ENCODE measurements at places on chromosomes 6 and 20. TPM values are rescaled to one million over a fixed set of nuclear protein-coding genes. Genes with fewer than 3 reads are reported as not detected.

- no peak for DNase-seq
Observed at GRCh38 chr6:69594405-69594804, 202.4 kb downstream of the LMBRD1 start.

DNA sequence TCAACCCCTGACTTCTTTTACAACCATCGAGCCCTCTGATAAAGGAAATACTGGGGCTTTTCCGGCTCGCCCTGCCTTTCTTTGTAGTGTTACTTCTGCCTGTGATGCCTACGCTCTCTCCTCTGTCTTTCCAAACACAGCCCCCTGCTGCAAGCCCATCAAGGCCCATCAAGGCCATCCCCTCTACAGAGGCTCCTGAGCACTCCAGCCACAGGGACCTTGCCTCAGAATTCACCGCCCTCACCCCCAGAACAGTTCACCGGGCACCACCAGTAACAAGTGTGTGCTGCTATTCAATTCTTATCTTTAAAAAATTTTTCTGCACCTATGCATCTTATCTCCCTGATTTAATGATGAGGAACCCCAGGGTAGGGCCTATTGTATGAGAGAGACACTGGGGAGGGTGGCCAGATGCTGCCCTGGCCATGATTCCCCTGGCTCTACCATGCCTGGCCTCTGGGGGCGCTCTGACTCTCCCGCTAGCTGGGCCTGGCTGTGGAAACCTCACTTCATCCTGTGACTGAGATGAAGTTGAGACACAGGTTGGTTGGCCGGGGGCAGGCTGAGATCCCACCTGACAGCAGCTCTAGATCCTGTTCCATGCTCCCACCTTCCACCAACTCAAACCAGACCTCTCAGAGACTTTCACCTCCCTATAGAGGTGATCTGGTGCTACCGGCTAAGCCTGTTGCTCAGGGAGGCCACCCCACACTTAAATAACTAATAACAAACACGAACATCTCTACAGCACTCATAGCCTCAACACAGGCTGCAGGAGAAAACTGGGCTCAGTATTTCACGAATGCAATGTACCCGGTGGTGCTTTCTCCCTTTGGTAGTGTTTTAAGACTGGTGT lies 19.2 kb upstream of the GLP1R start:
- peak; percentile 57 for DNase-seq

DNA sequence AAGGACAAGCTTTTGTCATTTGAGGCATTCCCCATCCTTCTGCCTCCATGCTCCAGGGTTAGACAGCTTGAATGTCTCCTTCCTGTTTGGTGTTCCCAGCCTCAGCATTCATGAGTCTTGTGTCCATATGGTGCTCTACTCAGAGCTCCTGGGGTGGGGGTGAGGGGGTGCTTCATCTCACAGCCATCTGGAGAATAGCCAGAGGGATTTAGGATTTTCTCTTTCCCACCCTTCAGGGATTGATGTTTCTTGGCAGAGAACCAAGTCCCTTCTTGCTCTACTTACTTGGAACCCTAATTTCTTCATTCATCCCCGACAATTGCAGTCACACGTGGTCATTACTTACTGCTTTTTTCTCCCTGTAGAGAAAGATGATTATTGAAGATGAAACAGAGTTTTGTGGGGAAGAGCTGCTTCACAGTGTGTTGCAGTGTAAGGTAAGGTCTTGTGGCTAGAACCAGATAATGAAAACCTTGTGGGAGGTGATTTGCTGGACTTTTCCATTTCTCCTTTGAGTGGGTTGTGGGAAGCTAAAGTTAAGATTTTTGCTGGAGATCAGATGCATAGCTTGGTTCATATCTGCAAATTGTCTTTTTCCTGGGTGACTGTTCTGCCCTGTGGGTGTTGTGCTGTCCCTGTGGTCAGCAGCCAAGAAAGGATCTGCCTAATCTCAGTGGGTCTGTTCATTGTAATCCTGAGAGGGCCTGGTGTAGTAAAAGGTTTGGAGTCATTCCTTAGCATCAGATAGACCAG lies 18.6 kb downstream of the CMTR1 start:
- DNase-seq = no peak

DNA sequence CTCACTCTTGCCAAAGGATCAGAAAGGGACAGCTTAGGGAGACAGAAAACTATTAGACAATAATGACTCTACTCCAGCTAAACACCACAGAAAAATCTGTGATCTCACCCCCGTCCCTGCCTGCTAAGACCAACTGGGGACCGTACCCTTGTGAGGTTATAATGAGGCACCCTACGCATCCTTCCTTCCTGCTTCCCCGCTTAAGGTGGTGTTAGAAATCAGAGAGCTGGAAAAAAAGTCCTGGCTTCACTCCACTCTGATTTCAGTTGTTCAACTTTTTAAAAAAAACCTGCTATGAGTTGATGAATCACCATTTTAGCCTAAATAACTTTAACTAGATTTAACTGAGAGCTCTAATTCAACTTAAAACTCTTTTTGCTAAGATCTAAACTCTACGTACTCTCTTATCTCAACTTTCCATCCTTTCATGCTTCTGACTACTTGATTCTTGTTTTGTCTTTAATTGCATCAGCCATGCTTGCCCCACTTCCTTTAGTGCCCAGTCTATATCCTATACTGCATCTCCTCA lies 35.8 kb upstream of the TMEM14A start:
- DNase-seq = no peak

DNA sequence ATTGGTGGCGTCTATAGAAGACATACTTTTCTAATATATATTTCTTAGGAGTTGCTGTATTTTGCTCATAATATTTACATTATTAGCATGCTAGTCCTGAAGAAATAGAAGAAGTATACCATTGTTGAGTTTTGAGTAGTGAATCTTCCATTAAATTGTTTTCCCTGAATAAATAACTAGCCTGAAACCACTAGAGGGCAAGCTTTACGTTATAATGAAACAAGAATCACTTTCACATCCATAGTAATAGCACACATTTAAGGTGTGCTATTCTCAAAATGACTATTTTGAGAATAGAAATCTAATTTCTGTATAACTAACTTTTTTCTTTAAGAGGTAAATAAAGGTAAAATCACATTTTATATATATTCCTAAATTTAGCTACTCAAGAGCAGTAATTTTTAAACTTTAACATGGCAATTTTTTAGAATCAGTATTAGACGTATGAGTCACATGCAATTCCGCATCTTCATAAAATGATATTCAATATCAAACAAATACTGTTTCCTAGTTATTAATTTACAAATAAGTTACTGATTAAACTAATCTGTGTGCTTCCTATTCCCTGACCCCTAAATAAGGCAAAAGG lies 213.2 kb upstream of the MANEA start:
- no peak for DNase-seq

DNA sequence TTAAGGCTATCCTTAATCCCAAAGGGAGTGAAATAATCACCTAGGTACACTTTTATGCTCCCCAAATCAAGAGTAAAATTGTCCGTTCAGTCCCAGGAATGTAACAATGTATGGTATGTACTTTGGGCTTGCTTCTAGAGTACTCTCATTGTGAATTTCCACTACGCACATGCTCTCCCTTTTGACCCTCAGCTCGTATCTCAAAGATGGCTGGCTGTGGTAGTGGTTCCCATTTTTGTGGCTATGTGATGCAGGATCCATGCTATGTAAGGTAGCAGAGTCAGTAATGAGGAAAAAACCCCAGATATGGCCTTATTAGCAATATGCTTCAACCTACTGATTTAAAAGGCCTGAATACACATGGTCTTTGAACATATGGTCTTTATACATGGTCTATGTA lies 133.7 kb downstream of the DST start:
- no peak for DNase-seq

DNA sequence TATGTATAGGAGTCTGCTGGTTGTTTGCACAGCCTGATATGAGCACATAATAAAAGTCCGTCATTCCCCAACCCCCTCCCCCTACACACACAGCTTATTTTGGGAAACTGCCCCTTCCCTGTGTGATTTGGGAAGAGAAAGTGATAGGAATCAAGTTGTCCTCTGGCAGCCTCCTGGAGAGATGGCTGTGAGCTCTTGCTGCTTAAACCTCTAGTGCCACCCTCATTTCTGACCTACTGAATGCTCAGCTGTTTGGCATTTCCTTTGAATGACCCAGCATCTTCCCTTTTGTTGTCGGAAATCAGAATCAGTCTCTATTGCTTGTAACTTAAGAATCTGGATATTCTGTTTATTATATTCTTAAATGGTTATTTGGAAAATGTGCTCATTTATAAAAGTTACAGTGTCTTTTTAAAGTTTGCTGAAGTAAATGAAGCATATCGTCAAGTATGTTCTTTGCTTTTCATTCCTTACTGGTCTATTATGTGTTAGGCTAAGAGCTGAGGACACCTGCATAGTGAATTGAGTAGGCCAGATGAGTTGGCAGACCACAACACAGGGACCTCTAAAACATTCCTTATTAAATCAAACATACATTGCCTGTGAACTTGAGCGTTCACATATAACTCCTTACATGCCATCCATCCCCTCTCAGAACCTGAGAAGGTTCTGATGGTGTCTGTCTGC lies 5.5 kb downstream of the RWDD2A start:
- DNase-seq = no peak

DNA sequence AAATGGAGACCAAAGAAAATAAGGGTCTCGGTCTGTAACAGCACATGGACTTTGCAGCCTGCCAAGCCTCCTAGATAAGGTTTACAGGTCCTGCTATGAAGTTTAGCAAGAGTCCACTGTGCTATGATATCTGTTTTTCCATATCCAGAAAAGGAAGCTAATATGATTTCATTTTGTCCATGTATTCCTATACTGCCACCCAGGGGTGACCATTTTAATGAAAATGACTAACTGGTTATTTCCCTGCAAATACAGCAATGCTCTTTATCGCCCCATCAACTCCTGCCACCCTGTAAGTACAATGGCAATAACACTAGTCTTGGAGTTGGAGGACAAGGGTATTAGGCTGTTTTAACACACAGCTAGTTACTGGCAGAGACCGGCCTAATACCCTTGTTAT lies 115.2 kb upstream of the GLP1R start:
- peak; percentile 13 for DNase-seq

DNA sequence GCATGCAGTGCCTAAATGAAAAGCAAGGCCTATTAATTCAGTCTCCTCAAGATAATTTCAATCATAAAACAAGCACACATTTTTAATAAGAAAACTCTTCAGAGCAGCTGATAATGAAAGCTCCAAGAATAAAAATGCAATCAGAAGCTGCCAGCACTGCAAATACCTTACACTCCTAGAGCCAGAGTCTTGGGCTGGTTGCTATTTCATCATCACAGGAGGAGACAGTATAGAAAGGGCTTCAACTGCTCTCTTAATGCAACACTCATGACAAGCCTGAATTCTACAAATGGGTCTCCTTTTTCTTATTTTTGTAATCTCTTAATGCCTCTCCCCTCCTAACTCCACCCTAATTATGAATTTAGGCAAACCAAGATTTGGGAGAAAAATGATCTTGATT lies 11.2 kb upstream of the MC3R start:
- DNase-seq = no peak

The PAX1 gene
- total RNA-seq = not detected

The AVP gene
- total RNA-seq = not detected

The C6orf141 gene
- total RNA-seq = 20.8 TPM

- DNase-seq = no peak
Observed at GRCh38 chr6:35706468-35706867, 17.8 kb upstream of the FKBP5 start.

GRCh38 chr6:79548304-79548703 lies 11.1 kb upstream of the LCA5 start:
- peak; percentile 11 for DNase-seq

GRCh38 chr6:30213667-30213956 lies 406 bp upstream of the TRIM26 start:
- DNase-seq = no peak

DNA sequence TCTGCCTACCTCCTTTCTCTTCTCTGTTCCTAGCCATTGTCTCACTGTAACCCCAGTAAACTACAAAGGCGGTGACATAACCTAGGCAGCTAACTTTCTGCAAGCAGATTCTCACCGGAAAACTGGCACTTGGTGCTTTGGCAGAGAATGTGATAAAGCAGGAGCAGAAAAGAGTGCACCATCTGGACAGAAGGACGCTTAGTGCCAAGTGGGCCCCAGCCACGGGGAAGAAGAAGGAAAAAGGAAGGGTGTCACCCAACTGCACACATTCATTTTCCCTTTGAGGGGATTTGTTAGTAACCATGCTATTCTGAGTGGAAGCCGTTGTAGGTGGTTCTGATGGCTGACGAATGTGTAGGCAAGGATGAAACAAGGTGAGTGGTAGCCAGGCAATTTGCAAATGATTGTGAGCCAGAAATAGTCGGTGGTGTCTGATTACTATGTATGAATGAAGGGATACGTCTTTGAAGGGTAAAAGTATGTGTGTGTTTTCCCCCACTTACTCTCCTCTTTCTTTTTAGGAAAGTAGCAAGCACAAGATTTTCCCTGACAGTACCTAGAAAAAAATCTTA lies 148.3 kb upstream of the STXBP5 start:
- peak; percentile 42 for DNase-seq

- no peak for DNase-seq
Observed at GRCh38 chr20:3677733-3678132, 4.1 kb downstream of the ADAM33 start.

DNA sequence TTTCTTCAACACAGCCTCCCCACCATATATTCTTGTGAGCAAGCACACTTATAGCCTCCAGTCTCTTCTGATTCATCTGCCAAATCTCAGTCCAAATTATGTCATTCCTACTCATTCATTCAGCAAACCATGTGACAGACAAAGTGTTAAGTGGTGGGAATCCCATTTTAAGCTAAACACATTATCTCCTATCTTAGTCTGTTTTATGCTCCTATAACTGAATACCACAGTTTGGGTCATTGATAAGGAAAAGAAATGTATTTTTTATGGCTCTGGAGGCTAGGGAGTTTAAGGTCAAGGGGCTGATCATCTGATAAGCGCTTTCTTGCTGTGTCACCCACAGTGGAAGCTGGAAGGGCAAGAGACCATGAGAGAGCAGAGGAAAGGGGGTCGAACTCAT lies 23.9 kb upstream of the SMIM13 start:
- no peak for DNase-seq

The NRM gene
- total RNA-seq = 5.2 TPM
